ENCODE measurements at places on chromosomes 6 and 20.
A peak's percentile ranks its signal among the peaks of the same experiment; 100 is the strongest.

GRCh38 chr6:169575365-169575764 lies 126.5 kb downstream of the WDR27 start:
- no peak for DNase-seq

GRCh38 chr6:14396392-14396791 lies 278.8 kb downstream of the CD83 start:
- DNase-seq = no peak

DNA sequence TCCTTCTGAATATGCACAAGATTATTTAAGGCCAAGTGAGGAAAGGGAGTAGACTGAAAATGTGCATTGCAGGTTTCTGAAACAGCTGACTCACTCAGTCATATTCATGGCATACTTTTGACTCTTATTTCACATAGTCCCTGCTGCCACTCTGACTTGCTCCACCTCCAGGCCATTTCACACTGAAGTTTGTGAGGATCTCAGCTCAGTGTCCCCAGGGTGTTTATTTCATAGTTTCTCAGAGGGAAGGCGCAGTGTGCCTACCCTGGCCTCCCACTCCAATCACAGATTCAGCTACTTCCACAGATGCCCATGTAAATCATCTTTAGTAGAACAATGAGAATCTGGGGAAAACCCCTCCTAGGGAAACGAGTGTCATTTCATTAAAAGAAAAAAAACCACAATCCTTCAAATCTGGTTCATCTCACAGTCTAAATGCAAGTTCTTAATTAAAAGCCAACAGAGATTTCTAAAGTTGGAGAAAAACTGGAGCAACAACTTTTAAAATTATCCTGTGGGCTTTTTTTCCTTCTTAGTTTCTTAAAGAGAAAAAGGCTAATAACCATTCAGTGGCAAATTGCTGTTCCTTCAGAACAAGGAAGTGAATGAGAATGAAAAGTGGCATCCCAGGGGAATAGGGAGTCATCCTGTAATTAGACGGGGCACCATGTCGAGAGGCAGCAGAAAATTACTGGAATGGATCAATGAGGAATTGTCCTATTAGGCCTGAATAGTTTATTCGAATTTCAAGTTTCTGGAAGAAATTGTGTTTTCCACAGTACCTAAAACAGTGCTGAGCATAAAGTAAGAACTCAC lies 133.6 kb downstream of the TFAP2B start:
- DNase-seq = no peak

- DNase-seq = no peak
Measured at GRCh38 chr6:125792172-125792571, 1.4 kb downstream of the NCOA7 start.

- DNase-seq = no peak
Measured at GRCh38 chr6:114989279-114989964, 646.6 kb upstream of the HS3ST5 start.

GRCh38 chr6:14450578-14450977 lies 333.0 kb downstream of the CD83 start:
- no peak for DNase-seq

GRCh38 chr20:22333885-22334545 lies 250.4 kb downstream of the FOXA2 start:
- no peak for DNase-seq

GRCh38 chr20:7387638-7388193 lies 552.5 kb downstream of the HAO1 start:
- DNase-seq = no peak

- DNase-seq = no peak
Measured at GRCh38 chr20:24686156-24686555, 216.7 kb downstream of the SYNDIG1 start.

GRCh38 chr6:3324262-3324942 lies 65.7 kb downstream of the PSMG4 start:
- no peak for DNase-seq

GRCh38 chr20:62980970-62981369 lies 25.8 kb downstream of the BHLHE23 start:
- no peak for DNase-seq

DNA sequence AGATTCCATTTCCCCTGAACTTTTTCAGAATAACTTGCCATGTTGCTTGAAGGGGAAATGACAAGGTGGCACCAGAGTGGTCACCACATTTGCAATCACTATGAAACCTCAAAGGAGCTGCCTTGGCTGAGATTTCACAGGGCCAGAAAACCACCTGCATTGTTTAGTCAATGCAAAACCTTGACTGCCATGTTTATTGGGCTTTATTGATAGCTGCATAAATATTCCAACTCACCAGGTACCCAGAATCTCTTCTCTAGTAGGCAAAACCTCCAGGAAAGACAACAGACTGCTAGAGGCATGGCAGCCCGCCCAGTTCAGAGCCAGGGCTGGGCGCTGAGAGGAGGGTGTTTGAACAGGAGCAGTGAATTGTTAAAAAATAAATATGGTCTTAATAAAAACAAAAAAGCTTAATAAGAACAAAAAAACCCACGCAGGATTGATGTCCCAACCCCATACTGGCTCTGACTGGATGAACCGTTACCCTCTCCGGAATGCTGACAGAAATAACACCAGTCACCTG lies 375.6 kb downstream of the ZFAND3 start:
- no peak for DNase-seq

- no peak for DNase-seq
Measured at GRCh38 chr6:108541843-108542759, 18.6 kb upstream of the FOXO3 start.

- peak; percentile 42 for DNase-seq
Measured at GRCh38 chr20:49541733-49542513, 26.0 kb downstream of the PTGIS start.

DNA sequence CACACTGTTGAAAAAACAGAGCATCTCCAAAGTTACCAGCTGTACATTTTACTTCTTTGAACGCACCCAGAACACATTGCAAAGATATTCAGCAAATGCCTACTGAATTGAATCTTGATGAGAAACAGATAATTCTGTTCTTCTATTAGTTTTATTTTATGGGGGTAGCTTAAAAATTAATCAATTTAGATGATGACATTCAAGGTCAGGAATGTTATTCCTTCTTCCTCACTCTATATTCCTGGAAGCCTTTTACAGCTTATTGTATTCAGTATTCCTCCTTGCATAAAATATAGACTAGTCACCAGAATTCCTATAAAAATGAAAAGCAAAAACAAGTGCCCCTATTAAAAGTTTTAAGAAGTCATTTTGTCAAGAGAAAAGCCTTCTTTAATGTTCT lies 21.4 kb upstream of the GMDS start:
- DNase-seq = no peak

- no peak for DNase-seq
Measured at GRCh38 chr6:77502981-77503380, 39.7 kb upstream of the HTR1B start.

DNA sequence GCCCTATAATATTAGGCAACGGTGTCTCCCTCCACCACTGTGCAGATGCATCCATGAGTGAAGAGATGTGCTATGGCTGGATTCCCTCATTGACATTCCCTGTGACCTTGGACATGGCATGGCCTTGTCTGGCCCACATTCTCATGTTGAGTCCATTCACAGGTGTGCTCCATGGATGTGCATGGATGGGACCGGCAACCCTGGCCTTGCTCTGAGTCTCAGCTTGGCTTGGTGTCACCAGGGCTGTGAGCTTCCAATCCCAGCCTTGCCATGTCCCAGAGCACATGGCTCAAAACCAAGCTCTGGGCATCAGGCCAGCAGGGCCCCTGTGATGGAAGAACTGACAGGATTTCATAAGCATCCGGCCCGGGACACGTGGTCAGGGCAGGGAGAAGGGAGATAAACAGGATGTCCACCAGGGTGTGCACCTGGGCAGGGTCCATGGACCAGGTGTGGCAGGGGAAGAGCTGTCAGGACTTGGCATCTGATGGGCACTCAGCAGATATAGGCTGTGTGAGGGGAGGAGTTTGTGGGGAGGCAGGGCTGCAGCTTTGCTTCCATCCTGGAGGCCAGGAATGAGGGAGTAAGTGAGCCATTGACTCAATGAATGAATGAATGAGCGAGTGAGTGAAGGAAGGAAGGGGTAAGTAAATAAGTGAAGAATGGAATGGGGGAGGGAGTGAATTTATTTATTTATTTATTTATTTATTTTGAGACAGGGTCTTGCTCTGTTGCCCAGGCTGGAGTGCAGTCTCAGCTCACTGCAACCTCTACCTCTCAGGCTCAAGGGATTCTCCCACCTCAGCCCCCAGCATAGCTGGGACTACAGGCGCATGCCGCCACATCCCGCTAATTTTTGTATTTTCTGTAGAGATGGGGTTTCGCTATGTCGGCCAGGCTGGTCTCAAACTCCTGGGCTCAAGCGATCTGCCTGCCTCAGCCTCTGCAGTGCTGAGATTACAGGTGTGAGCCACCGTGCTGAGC lies 15.7 kb downstream of the NRSN2 start:
- DNase-seq = no peak

GRCh38 chr6:108585359-108585758 lies 24.6 kb downstream of the FOXO3 start:
- DNase-seq = no peak

DNA sequence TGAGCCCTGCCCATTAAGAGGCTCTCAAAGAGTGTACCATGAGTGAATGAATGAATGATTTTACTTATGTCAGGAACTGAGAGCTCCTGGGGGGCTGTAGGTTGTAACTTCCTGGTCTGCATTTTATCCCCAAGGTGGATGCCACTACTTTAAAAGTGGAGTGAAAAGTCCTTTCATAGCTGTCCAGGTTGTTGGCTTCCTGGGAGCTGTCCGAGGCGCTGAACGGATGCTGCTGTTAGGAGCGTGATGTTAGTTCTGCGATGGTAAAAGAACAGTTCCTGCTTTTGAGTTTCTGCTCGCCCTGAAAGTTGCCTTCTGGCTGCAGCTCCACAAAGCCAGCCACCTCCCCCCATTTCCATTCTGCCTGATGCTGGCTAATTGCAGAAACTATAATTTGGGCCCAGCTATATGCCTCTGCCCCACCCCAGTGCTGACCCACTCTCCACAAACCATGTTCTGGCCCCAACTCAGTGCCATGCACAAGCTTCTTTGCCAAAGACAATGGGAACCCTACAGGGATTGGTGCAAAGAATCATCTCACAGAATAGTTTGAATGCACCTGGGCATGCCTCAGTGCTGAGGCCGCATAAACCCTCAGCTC lies 330.9 kb upstream of the CDH4 start:
- peak; percentile 4 for DNase-seq

GRCh38 chr6:1387876-1388629 lies 1.3 kb upstream of the FOXF2 start:
- no peak for DNase-seq

- no peak for DNase-seq
Measured at GRCh38 chr6:131744432-131745287, 33.8 kb upstream of the CTAGE9 start.

GRCh38 chr6:83592770-83593394 lies 80.5 kb downstream of the PRSS35 start:
- no peak for DNase-seq

DNA sequence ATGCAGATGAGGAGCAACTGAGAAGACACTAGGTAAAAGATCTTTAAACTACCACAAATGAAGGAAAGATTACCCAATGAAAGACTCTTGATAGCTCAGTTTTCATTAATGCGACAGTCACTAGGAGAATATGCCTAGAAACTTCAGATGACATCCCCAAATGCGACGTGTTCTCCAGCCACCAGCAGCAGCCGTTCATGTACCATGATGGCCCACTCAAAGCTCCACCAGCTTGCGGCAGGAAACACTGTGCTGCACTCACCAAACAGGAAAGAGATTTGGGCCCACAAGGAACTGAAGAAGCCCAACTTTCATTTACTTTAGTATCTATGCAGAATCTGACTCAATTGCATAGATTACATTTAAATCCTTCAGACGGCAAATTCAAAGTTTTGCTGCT lies 7.5 kb downstream of the DIDO1 start:
- no peak for DNase-seq

GRCh38 chr6:167826230-167826895 lies 348 bp upstream of the AFDN start:
- peak; percentile 36 for DNase-seq

DNA sequence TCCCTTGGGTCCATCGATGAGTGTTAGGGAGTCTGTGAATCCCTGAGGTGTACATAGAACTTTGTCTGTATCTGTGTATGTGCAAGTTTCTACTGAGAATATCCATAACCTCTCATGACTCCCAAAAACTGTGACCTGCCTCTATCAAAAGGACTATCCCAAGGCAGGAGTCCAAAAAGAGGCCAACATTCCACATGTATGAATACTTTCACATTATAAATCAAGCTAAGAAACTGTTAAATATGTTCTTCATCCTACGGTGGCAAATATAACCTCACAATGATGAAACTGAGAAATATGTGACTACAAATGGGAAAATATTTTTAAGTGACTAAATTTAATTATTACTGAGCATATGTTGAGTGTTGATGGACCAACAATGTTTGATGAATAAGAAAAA lies 16.1 kb upstream of the STX11 start:
- DNase-seq = no peak

GRCh38 chr6:90151576-90152422 lies 144.8 kb downstream of the BACH2 start:
- DNase-seq = no peak

GRCh38 chr20:5719861-5720403 lies 30.3 kb upstream of the SHLD1 start:
- no peak for DNase-seq

GRCh38 chr6:99613705-99614429 lies 7.2 kb downstream of the PRDM13 start:
- DNase-seq = no peak

DNA sequence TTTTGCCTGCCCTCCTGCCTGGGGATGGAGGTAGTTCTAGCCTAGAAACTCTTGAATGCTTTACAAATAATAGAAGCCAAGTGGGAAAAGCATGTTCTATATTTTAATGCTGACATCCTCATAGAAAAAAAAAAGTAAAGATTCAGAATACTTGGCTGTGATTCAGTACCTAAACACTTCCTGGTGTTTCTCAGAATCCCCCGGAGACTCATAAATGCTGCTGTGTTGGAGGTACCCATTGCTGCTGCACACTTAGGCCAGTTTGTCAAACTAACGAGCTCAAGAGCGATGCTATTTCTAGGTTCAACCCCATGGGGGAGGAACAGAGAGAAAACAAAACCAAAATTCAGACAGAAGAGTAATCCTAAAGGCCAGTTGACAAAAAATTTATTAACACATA lies 38.8 kb upstream of the ZFP64 start:
- no peak for DNase-seq

DNA sequence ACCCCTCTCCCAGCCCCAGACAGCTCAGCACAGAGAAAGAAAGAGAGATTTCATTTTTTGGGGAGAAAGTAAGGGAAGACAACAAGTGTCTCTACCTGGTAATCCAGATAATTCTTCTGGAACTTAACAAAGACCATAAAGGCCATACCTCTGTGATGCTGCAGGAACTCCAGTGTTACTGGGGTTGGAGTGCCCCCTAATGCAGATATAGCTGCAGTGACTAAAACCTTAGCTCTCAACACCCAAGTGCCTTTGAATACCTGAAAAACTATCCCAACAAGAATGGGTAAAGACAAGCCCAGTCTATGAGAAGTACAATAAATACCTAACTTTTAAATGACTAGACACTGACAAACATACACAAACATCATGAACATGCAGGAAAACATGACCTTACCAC lies 365.3 kb upstream of the PTCHD4 start:
- no peak for DNase-seq

DNA sequence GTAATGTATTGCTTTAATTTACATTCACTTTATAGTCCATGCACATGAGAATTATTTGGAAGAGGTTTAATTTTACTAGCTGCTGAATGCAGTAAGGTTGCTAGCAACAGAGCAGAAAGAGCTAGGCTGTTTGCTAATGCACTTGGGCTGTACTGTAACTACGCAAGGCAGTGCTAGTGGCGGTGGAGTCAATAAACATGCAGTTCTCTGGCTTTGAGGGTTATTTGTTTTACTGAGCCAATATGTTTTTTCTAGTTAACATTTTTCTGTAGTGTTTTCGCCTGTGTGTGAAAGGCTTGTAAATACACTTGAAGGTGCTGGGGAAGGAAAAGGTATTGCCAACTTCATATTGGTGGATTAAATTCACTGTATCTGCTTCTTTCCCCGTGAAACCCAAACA lies 112.8 kb downstream of the BTBD3 start:
- DNase-seq = no peak
